ENCODE measurements at places on chromosomes 7 and 10.

DNA sequence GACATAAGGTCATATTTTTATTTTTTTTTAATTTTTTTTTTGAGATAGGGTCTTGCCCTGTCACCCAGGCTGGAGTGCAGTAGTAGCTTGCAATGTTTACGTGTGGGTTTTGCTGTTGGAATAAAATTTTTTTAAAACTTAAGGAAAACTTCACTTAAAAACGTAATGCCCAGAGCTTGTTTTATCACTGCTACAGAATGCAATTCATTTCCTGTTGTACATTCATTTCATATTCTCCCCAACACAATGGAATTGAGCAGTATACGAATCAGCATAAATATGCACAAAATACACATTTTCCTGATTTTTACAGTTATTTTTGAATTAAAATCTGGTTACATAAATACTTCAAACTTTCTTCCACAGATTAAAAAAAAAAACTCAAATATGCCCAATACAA, 40.3 kb downstream of the RSU1 start:
- no peak for DNase-seq

DNA sequence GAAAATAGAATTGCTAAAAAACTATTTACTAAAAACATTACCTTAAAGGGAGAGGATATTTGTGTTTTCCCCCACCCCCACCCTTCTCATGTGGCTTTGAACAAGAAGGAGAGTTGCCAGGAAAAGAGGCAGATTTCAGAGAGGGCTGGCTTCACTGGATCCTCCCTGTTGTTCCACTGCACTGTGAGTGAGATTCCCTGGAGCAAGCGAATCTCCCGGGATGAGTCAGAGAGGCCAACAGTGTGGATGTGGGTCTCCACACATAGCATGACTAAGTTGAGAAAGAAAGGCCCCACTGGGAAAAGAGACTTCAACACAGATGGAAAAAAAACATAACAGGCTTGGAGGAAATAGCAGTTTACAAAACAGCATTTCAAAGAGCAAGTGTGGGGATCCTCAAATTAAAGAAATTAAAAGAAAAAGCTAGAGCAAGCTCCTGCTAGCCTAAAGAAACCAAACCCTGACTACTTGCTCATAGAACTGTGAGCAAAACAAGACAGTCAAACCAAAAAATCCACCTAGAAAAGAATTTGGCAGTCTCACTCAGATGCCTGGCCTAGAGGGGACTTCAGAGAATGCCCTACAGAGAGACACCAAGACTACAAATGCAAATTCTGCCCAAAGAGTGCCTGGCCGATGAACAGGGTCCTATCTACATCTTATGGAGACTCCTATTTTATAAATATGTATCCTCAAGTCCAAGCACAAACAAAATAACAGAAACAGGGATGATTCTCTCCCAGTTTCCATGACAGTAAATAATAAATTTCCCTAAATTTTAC, 3.4 kb downstream of the CAV1 start:
- no peak for DNase-seq

GRCh38 chr7:22364900-22365299, 7.9 kb upstream of the RAPGEF5 start:
- DNase-seq, result no peak

DNA sequence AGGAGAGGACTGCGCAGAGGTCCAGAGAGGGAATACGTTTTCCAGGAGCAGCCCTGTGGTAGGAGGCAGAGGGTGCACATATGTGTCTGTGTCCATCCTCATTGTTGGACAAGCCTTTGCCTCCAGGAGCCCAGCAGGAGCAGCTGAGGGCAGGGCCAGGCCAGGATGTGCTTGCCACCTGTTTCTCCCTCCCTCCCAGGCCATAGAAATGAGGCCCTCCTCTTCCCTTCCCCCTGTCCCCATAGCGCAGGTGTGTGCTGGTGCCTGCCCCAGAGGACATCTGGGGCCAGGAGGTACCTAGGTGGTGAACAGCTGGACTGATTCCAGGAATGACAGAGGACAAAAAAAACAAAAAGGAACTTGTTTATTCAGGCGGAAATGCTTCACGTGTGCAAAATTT, 10.5 kb upstream of the CXCL12 start:
- DNase-seq, result no peak

GRCh38 chr7:33727315-33727714, 178.0 kb upstream of the BMPER start:
- no peak for DNase-seq

GRCh38 chr10:93236393-93237040, 162.8 kb downstream of the CYP26A1 start:
- no peak for DNase-seq

DNA sequence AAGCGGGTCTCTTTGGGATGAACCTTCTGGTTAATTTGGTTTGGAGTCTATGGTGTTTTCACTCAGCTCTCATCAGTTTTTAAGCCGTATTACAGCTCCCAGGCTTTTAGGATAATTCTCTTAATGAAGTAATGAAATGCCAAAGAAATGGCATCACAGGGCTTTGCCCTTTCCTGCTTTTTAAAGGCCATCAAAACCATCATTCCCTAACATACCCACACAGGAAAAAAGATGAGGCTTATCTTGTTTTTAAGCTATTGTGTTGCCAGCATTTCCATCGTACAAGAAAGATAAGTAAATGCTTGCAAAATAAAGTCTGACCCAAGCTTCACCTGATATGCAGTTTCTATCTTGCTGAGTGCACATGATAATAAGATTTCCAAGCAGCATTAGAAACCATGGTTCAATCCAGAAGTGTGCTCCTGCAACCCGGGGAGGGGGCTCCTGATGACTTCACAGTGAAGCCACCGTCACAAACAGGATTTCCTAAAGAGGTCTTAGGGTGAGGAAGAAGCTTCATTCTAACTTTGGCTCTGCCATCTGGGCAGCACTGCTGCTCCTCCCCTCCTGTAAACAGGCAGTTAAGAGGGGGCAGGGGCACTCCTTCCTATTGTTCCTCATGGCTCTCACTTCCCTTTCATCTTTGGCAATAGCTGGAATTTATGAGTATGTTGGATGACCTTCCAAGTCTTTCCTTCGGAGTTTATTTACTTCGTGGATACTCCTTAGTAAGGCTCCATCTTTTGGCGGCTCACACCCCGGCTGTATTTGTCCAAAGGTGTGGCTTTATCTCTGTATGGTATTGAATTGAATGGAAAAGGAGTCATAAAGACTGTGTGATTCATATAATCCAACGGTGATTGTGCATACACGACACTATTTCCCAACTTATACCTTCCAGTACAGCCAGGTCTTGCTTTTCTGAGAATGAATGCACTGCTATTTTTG, 55.2 kb upstream of the FAM133B start:
- no peak for DNase-seq

GRCh38 chr10:129048513-129048912, 418.5 kb upstream of the MGMT start:
- DNase-seq, result no peak

DNA sequence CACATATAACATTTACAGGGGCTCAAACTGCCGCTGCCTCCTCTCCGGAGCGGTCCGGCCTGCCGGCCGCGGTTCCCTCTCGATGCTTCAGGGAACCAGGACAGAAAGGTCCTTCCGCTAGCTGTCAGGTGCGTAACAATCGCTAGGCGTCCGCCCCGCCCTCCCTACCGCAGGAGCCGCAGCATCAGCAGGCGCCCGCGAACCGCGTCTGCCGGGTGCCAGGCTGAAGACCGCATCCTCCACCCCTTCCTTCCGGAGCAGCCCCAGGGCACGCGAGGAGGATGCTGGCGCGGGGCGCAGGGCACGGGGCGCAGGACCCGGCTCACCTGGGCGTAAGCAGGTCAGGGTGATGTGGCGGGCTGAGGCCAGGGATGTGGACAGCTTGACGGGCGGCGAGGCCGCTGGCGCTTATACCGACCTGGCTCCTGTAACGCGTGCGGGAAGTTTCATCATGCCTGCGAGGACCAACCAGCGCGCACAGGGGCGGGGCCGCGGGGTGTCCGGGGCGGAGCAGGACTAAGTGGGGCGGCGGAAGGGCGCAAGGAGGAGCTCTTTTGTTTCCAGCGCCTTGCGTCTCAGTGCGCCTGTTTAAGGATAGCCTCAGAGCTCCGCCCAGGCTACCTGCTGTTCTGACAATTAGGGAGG, at the start of gene ASNS:
TSS of gene ASNS (minus strand) at position 384 of the 645 bp plus-strand sequence. CDS start 3,252 bp downstream, outside the sequence.
- peak; percentile 75 for DNase-seq

DNA sequence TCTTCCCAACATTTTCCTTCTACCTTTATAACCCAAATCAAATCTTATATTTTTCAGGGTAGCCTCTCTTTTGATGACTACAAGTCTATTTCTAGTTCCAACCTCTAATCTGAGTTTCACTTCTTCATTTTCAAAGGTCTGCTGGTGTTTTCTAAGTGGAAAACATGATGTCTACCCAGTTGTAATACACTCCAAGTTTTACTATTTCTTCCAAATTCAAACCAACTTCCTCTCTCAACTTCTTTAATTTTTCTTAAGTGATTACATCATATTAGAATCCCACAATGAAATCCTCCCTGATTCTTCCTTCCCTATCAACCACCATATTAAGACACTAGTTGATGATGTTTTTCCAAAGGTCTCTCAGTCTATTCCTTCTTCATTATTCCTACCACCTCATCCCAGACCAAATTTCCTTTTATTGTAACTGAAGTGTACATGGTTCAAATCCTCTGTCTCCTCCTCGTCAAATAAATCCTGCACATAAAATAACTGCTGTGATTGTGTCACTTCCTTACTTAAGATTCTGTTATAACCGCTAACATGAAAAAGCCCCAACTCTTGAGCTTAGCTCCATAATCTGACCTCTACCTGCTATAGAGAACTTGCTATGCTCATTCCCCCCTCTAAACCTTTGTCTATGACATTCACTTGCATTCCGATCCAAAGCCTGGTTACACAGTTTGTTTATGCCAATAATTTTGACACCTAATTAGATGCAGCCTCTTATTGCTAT, 12.7 kb downstream of the TAS2R38 start:
- no peak for DNase-seq

DNA sequence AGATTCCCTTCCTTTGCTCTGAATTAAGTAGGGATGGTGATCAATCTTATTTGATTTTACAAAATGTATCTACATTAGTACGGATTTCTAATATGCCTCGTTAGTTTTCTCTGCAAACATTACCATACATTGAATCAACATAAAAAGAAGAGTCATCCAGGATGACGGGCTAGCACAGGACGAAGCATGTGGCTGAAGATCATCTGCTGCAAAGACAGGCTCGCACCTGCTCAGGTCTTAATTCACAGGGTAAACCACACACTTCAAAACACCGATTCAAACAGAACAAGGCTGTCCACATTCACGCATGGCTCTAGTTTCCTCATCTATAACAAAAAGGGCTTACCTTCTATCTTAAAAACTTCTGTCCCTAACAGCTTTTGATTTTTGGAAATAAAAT, 323.0 kb downstream of the PARD3 start:
- DNase-seq, result no peak

DNA sequence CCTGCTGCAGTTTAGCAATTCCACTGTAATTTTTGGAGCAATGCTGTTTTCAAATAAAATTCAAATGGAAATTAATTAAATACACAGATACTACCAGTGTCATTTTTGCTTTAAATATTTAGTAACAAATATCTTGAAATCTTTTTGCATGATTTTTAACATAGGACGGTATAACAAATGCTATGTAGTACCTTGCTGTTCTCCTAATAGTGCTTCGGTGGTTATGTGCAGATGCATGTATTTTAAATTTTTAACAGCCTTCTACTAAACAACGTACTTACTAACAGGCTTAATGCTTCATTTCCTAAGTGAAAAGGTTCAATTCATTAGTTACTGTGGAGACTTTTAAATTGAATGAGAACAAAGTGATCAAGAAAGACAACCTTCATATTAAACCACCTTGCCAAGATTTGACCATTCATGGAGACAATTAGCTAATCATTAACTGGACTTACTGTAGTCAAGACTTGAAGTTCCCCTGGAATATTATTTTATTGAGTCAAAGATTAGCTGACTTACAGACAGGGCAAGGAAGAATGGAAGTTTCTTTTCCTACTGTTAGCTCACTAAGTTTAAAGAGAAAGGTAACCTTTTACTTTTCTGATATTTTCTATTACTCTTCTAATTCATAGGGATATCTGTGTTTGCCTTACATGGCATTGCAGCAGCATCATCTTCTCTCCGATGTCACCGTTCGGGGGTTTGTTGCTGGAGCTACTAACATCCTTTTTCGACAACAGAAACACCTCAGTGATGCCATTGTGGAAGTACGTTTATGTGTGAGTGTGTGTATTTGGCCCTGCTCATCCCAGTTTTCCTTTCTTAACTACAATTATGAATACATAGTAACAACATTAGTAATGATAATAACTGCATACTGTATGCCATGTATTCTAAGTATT, 74.3 kb downstream of the AVL9 start:
- DNase-seq, result no peak

DNA sequence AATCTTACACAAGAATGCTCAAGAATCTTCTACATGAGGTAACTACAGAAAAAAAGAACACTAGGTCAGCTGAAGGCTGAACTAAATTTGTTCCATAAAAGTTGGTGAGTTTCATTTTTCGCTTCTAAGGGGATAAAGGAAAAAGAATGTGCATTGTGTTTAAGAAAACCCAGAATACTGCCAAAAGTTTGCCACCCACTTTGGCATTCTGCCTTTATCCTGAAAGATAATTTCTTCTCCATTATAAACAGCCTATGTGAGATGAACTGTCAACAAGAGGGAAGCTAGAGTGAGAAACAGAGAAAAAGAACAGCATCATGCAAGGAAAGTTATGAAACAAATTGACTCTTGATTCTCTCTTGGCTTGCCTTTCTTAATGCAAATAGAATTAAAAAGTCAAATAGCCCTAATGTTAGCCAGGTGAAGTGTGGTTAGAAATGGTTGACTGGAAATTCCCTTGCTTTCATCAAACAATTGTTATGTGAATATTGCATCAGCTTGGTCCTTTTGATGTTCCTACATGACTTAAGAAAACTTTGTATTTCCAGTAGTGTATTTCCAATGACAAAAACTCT, 25.8 kb downstream of the STEAP1 start:
- no peak for DNase-seq

- peak; percentile 16 for DNase-seq
Observed at GRCh38 chr7:97971120-97971989, 18.6 kb downstream of the OCM2 start.

- DNase-seq, result no peak
Observed at GRCh38 chr10:130434446-130435385, 298.5 kb downstream of the GLRX3 start.

GRCh38 chr10:86855513-86855912, 99.1 kb downstream of the BMPR1A start:
- DNase-seq, result no peak

GRCh38 chr10:49072166-49072885, 43.0 kb downstream of the VSTM4 start:
- DNase-seq, result no peak

- no peak for DNase-seq
Observed at GRCh38 chr7:2601065-2601464, 30.7 kb upstream of the TTYH3 start.

DNA sequence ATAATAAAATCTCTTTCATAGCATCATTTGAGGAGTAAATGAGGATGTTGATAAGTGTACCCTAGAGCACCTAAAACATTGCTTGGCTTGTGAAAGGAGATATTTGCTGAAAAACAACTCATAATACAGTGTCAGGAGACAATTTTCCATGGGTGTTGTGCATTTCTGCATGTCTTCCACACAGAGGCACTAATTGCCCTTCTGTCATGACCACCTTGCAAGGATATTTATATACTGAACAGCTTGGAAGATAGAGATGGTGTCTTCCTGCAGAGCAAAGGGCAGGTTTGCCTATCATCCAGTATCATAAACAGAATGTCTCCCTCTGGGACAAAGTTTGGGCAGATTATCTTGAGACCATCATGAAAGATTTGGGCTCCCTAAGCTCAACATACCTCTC, 495.2 kb upstream of the LRRN3 start:
- DNase-seq, result no peak

GRCh38 chr7:91357379-91357778, 93.1 kb downstream of the FZD1 start:
- no peak for DNase-seq

- DNase-seq, result no peak
Observed at GRCh38 chr7:41113719-41114118, 589.2 kb downstream of the INHBA start.

Measured in CD4-positive, alpha-beta T cell treated with Interleukin-15 for 4 hours (primary cell).